ENCODE measurements at places on chromosomes 6 and 20. TPM values are rescaled to one million over a fixed set of nuclear protein-coding genes. Genes with fewer than 3 reads are reported as not detected.

TCP11 gene
- total RNA-seq, result not detected

DNA sequence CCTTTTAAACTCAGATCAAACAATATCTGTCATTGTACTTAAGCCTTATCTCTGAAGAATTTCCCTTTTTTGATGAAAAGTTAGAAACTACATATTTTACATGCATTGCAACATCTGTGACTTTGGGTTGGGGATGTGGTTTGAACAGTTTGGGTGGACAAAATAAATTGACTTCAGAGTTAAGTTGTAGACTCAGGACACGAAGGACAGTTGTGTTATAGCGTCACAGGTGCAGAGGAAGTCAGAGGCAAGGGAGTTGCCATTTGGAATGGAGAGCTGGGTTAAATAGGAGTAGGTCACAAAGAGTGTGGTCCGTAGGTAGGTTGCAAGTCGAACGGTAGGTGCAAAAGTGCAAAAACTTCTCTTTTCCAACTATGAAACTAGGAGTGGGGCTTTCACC lies 46.0 kb downstream of the ZFAND3 start:
- no peak for DNase-seq

GRCh38 chr6:27591699-27592480 lies 119.0 kb upstream of the ZNF184 start:
- no peak for DNase-seq

- DNase-seq, result no peak
Measured at GRCh38 chr20:51100617-51101016, 77.7 kb upstream of the KCNG1 start.

- no peak for DNase-seq
Measured at GRCh38 chr6:47209632-47210031, 100.1 kb downstream of the TNFRSF21 start.

Data from posterior vena cava (tissue), 2 donors.